ENCODE measurements at places on chromosomes 2 and 18.

- no peak for DNase-seq
These were observed 46.4 kb downstream of the ZNF804A start for GRCh38 chr2:184644685-184645084.

DNA sequence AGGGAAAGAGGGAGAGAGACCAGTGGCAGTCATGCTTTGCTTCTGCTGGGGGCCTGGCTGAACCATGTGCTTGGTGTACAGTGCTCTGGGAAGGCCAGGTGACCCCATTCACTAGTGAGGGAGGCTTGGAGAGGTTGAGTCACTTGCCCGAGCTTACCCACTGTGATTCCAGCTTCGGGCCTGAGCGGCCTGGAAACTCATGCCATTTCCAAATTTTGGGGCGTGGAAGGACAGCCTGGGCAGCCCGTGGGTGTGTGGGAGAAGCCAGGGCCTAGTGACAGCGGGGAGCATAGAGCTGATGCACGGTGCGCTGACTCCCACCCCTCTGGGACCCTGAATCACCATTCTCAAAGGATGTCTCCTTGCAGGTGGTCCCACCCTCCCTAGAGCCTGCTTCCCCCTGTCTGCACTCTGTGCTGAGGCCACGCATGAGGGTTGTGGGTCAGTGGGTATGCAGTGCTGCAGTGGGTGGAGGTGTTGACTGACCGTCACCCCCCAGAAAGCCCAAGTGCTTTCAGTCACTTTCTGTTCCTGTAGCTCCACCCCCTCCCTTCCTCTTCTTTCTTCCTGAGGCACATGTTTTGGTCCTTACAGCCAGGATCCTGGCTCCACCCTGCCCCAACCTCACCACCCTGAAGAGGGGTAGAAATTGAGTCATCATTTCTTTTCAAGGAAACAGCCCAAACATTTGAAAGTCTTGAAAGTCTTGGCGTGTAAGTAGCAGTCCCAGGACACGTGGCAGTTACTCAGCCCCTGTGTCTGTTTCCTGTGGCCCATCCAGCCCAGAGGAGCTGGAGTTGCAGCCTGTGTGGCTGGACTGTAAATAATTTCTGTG is 69.3 kb upstream of the MCFD2 start:
- DNase-seq = peak; percentile 96

DNA sequence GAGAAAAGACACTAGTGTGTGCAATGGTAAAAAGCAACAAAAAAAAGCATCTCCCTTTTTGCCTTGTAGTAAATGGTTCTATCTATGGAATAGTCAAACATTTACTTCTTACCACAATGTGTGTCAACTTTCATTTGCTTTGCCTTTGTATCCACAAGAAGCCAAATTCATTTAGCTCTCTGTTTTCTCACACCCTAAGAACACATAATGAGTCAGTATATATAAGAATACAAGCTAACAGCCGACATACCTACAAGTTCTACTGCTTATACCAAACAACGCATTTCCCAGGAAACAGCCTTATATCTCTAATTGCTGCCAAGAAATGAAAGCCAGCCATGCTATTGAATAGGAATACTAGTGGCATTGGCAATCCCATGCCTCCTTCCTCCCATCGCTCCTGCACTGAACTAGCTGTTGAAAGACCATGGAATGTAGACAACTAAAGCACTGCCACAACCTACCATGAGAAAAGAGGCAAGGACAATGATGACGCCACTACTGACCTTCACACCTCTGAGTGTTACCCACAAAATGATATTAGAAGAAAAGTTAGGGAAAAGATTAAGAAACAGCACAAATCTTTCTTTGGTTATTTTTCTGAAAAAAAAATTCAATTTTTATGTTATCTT is 243.9 kb downstream of the GCA start:
- no peak for DNase-seq

DNA sequence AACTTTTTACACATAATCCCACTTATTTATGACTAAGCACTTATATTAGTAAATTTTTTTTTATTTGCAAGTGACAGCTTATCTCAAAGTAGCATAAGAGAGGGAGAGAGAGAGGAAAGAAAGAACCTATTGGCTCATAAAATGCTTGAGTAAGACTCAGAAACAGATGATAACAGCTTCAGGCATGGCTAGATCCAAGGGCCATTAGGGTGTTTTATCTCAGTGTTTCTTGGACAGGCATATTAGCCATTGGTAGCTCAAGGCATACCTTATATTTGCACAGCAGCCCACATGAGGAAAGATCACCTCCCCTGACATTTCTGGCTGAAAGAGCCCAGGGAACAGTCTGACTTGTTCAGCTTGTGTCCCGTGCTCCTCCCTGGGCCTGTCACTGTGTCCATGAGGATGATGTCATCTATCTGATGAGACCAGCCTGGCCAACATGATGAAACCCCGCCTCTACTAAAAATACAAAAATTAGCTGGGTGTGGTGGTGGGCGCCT is 64.4 kb downstream of the IL1R2 start:
- no peak for DNase-seq

DNA sequence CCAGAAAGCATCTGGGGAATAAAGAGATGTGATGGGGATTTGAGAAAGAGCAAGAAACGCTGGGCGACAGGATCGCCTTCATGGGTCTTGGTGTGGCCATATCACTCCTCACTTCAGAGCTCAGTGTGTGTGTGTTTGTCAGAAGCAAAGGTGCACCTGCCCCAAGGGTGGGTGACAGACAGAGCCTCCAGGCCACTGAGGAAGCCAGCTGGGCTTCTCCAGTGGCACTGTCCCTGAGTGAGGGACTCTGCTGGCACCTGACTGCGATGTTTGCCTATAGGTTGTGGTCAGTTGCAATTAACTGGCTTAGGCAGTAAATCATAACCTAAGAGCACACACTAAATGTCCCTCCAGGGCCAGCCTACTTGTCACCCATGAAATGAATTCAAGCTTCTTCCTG is 23.5 kb upstream of the GNAL start:
- DNase-seq = no peak

DNA sequence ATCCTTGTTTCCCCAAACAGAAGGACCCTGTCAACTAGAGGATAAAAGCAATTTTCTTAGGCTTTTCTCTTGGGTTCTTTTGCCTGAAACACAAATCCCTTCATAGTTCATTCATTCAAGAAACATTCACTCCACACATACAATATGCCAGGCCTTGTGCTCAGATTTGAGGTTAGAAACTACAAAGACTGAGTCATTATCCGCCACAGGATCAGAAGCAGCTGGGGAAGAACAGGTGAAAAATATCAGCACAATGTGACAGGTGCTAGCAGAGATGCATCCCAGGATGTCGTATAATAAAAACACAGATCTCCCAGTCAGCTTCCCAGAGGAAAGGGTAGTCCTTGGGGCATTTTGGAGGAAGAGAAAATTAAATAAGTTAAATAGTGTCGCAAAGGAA is 172.4 kb downstream of the LRATD1 start:
- DNase-seq = no peak

- DNase-seq = no peak
These were observed 1.1 kb upstream of the HOXD11 start for GRCh38 chr2:176105730-176106580.

DNA sequence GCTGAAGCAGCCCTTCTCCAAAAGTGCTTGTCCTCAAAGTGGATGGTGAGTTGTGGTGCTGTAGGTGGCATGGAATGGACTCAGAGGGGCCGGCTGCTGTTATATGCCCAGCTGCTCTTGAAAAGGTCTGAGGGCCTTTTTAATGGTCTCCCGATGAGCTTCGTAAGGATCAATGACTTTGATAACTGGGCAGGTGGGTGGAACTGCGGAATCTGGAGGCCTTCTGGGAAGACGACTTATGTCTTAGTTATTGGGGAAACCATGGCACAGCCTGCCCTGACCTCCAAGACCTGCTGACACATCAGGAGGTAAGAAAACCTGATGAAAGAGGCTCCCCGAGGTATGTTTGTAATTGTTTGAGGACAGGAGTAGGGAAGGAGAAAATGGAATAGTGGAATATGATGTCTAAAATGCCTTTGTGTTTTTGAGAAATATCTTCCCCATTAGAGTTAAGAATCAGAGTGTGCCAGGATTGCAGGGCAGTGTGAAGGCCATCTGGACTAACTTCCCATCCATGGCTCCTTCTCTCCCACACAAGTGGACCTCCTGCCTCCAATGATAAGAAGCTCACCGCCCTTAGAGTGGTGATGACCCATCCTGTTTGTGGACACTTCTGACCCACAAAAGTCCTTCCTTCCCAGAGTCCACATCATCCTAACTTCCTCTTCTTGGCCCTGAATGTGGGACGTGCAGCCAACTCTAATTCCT is 236.1 kb downstream of the FHOD3 start:
- no peak for DNase-seq

GRCh38 chr2:23769364-23769763 is 157.6 kb downstream of the ATAD2B start:
- no peak for DNase-seq

DNA sequence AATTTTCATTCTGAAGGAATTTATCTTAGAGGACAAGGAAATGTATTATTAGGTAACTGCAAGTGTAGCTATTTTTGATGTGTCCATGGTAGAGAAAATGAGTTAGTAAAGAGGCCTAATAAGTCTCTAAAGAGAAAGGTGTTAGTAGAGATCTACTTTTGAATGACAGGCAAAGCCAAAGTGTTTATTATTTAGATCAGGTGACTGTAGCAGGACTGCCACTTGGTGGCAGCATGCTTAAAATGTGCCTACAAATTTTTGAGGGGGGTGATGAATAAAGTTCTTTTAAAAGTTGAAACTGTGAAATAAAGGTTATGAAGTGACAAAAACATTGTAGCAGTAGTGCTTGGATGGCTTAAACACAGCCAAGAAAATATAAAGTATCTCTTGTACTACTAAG is 421.5 kb upstream of the MEIS1 start:
- DNase-seq = no peak

- peak; percentile 87 for DNase-seq
These were observed 255.3 kb upstream of the AGAP1 start for GRCh38 chr2:235238537-235238936.

DNA sequence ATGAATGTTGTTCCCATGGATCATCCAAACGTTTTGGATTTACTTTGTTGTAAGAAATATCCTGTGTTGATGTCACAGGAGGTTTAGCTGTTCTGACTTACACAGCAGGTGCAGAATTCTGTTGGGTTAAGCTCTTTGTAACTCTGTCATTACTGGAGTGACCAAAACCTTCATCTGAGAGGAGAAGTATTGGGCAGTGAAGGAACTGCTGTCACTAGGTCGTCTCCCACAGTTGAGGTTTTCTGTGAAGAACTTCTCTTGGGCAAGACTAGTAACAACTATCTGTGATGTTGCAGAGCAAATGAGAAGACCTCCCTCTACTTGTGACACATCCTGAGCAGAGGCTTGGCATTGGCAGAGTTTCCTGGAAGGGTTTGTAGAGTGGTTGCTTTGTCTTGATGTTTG is 2.9 kb downstream of the SPTBN1 start:
- peak; percentile 55 for DNase-seq

DNA sequence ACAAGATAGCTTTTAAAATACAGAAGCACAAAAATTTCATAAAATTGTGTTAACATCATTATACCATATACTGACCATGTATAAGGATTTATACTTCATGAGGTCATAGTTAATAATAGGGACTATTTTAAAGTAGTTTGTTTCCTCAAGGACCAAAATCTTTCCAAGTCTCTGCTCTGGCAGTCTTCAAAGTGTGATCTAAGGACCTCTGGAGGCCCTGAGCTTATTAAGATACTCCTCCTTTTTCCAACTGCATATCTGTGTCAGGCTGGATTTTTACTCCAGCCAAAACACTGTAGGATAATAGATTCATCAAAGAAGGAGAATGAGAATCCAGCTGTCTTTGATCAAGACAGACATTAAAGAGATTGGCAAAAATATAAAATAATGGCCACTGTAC is 1.7 kb upstream of the SCYGR2 start:
- DNase-seq = no peak

GRCh38 chr18:78767648-78768071 is 212.0 kb upstream of the SALL3 start:
- no peak for DNase-seq

DNA sequence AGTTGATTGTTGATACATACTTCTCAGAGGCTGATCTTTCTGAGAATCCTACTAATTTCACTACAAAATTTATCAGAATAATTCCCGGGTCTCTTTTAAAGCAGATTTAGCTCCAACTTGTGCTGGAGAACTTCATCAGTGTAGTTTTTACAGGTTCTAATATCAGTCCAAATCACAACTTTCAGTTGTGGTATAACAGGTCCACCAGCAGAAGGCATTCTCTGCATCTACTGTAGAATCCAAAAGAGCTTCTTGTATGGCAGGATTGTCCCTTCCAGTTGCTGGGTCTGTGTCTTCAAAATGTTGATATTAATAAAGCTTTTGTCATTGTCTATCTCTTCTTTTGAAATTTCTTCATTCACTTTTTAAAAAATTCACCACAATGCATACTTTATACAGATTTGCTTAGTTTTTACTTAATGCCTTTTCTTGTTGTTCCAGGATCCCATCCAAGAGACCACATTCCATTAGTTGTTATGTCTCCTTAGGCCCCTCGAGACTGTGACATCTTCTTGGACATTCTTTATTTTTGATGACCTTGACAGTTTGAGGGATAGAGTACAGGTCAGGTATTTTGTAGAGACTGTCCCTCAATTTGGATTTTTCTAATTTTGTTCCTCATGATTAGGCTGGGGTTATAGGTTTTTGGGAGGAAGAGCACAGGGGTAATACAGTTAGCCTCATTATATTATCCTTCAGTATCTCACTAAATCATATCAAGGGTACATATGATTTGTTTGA is 490.5 kb upstream of the MEX3C start:
- no peak for DNase-seq

- no peak for DNase-seq
These were observed 32.9 kb downstream of the EHD3 start for GRCh38 chr2:31266804-31267203.

- no peak for DNase-seq
These were observed 137.6 kb upstream of the HNMT start for GRCh38 chr2:137826373-137827372.

DNA sequence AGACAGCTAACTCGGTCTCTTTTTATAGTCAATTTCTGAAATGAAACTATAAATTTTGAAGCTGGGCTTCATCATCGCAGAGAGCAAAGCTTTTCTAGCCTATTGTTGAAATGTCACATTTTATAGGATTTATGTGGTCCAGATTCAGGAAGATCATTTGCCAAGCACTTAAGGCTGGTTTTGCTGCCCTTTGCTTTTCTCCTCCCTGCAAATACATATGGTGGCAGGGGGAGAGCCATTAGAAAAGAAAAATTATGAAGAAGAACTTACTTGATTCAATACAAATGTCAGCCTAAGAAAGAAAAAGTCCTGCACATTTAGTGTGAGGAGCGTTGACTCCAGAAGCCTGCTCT is 206.9 kb upstream of the NRP2 start:
- no peak for DNase-seq

- no peak for DNase-seq
These were observed 2063.5 kb downstream of the SUCLG1 start for GRCh38 chr2:82395531-82395930.

- DNase-seq = no peak
These were observed 157.7 kb downstream of the CCDC178 start for GRCh38 chr18:33282709-33283333.
